ENCODE measurements at places on chromosomes 6 and 20.
A peak's percentile ranks its signal among the peaks of the same experiment; 100 is the strongest.

DNA sequence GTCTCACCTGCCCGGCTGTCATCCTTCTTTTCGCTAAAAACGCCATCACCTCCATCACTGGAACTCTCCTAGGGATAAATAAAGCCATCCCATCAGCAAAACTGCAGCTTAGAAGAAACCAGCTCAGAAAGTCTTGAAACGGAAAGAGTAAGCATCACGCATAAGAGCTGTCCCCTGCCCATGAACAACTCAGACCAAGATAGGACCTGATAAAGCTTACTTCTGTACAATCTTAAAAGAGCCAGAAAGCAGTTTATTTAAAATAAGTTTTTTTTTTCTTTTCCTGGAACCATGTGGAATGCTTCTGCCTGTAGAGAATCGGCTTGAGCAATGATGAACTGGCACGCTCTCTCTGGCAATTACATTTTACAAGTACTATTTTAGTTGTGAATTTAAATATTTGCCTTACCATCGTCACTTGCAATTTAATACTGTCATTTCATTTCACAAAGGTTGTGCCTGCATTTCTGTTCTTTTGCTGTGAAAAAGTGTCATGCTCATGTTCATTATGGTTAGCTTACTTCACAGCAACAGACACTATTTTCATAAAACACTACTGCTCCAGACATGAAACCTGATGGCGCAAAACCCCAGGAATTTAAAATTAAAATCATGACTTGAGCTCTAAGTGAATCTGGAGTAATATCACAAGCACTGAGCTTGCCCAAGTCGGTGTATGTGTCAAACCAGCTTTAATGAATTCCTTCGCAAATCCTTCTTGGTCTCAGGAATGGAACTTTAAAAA, 59.6 kb upstream of the EMILIN3 start:
- no peak for DNase-seq

DNA sequence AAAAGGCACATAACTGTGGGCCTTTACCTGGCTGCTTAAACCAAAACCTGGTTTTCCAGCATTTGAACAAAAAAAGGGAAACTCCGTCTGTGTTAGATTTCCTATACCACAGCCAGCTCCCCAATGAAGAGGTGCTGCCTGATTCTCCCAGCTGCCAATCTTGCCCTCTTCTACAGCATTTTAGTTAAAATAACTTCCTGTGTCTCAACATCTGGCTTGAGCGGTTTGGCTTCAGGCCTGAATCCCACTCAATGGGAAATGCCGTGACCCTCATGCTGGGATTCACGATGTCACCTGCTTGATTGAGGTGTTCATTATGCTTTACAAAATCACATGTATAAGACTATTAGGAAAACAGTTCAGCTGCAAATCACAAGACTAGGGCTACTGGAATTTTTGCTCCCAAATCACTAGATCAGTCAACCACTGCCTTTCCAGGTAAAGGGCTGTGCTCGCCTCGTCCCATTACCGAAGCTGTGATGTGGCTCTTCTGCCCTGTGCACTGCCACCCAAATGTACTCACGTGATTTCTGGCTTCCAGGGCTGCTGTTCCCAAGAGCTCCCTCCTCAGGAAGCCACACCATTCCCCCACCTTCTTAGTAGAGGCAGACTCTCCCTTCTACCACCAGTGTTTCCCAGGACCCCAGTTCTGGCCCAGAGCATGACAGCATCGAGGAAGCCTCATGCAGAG, 94.6 kb downstream of the PSMG4 start:
- no peak for DNase-seq

DNA sequence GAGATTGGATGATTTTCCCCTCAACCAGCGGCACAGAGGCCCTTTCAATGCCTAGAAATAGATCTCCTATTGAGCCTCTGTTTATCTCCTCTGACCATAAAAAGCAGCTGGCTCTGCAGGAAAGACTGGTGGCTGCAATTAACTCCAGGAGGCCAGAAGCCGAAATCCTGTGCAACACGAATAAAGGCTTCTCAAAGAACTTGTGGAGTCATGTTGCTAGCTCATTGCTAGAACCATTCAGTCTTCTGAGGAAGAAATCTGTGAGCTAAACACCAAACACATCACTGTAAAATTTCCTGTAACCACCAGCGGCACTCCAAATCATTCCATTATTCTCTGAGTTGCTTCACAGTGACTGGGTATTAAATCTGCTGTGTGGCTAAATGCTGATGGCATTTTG, 49.1 kb upstream of the TPD52L1 start:
- no peak for DNase-seq

GRCh38 chr6:77814119-77814518, 161.3 kb downstream of the MEI4 start:
- no peak for DNase-seq

- DNase-seq = no peak
These were observed 39.0 kb downstream of the JAG1 start for GRCh38 chr20:10634683-10635411.

- DNase-seq = no peak
These were observed 2.3 kb downstream of the PLAGL2 start for GRCh38 chr20:32205110-32205842.

DNA sequence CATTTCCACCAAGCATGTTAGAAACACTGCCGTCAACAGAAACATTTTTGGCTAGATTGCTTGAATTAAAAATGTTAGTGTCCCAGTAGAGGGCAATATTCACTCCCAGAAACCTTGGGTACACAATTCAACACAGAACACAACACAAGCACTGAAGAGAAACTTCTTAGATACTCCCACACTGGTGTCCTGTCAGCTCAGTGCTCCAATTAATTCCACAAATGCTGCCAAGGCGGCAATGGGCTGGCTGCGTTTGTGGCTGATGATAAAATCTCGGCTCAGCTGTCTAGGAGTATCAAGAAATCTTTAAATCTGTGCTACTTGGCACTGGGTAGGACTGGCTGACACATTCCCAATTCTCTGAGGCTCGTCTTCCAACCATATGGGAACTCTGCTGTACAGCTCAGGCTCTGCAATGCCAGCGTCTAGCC, 39.3 kb downstream of the BEND3 start:
- DNase-seq = no peak

- no peak for DNase-seq
These were observed 43.1 kb downstream of the POPDC3 start for GRCh38 chr6:105136431-105137350.

- DNase-seq = no peak
These were observed 1405.5 kb downstream of the GRIK2 start for GRCh38 chr6:102799051-102799450.

DNA sequence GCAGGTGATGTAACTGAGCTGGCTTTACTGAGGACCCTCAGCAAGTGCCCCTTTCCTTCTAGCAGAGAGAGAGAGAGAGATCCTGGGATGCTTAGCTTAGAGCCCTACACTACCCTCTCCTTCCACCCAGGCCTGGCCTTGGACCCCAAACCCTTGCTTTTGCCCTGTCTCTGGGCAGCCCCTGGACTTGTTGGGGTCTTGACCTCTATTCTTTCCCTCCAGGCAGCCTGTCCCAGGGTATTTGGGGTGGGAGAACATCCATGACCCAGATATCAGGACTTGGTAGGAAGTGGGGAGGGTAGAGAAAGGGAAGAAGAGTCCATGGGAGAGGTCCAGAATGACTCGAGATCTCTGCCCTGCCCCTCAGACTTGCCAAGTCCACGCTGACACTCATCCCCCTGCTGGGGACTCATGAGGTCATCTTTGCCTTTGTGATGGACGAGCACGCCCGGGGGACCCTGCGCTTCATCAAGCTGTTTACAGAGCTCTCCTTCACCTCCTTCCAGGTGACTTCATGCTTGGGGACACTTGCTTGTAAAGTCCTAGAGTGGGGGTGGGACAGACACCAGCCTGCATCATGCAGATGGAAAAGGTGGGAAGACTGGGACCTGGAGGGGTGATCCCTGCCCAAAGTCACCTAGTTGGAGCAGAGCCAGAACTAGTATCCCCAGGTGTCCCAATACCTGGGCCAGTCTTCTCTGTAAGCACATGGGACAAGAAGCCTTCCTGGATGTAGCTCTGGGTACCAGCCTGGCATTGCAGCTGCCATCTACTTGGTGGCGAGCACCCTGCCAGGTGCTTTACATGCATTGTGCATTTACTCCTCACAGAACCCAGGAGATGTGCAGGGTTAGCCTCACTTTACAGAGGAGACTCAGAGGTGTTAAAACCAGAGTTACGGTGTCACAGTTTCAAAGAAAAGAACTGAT, 30.9 kb downstream of the GLP1R start:
- no peak for DNase-seq

- no peak for DNase-seq
These were observed 43.1 kb downstream of the E2F3 start for GRCh38 chr6:20444786-20445271.

DNA sequence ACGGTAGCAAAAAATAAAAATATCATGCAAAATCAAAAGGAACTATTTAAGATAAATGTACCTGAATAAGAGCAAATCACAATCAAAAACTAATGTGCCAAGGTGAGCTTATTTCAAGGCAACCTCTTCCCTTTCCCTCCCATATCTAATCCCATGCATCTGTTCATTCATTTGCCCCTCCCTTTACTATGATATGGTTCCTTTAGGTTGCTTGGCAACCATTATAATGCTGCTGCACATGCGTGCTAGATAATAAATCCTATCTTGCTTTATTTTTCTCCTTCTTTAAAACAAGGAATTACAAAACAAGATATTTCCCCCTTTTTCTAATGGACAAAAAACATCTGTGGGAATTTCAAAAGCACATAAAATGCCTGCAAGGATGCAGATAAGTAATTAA, 318.2 kb upstream of the POU3F2 start:
- DNase-seq = no peak

GRCh38 chr6:91291071-91291470, 704.2 kb upstream of the MAP3K7 start:
- DNase-seq = no peak

DNA sequence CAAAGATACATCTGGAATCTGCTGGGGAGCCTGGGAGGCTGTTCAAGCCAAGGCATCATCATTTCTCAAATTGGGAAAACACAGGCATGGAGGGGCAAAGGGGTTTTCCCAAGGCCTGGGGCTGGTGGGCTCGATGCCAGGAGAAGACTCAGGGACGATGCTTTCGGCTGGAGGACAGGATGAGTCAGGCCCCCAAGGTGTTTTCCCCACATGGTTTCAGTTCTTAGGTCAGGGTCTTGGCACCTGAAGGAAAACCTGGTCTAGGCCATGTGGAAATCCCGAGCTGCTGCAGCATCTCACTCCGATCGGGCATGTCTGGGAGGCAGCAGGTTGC, 348.1 kb downstream of the CDC5L start:
- peak; percentile 10 for DNase-seq

GRCh38 chr20:4613718-4614620, 107.7 kb upstream of the PRND start:
- peak; percentile 55 for DNase-seq

DNA sequence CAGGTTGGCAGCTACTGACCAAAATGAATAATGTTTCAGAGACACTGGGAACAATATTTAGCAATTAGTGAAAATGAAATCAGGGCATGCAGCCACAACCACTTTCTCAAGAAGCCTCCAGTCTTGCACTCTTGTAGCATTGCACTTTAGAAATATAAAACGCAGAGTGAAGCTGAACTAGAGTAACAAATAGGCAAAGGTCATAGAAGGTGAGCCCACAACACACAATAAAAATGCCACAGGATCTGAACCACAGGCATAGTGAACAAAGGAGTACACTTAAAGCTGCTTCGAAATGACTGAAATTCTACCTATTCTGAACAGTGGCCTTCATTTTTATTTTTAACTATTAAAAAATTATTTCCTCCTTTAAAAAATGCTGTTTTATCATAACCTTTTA, 25.0 kb downstream of the DDO start:
- no peak for DNase-seq

All from activated T-helper 9 cell treated with anti-CD3 and anti-CD28 coated beads, Interleukin-2, amount 50 U/mL, for 16 hours (primary cell).